ENCODE measurements at places on chromosomes 2 and 18.
A peak's percentile ranks its signal among the peaks of the same experiment; 100 is the strongest.

DNA sequence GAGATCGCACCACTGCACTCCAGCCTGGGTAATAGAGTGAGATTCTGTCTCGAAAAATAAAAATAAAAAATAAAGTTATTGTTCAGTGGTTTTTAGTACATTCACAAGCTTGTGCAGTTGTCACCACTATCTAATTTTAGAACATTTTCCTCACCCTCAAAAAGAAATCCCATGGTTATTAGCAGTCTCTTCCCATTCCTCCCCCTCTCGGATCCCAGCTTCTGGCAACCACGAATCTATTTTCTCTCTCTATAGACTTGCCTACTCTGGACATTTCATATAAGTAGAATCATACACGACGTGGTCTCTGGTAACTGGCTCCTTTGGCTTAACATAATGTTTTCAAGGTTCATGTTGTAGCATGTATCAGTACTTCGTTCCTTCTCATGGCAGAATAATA lies 38.6 kb downstream of the CABLES1 start:
- DNase-seq: peak; percentile 19

DNA sequence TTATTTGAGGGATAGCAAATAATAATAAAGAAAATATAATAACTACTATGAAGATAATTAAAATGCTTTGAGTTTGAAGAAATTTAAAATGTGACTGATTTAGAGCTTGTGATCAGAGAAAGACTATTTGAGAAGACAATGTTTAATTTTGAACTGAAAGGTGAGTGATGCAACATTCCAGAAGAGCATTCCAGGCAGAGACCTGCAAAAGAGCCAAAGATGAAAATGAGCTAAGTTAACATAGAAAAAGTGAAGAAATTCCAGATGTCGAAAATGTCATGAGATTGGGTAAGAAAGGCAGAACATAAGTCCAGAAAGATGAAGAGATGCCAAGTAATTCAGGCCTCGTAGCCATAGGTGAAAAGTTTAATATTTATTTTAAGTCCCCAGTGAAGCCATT lies 215.8 kb downstream of the FSIP2 start:
- DNase-seq: no peak

DNA sequence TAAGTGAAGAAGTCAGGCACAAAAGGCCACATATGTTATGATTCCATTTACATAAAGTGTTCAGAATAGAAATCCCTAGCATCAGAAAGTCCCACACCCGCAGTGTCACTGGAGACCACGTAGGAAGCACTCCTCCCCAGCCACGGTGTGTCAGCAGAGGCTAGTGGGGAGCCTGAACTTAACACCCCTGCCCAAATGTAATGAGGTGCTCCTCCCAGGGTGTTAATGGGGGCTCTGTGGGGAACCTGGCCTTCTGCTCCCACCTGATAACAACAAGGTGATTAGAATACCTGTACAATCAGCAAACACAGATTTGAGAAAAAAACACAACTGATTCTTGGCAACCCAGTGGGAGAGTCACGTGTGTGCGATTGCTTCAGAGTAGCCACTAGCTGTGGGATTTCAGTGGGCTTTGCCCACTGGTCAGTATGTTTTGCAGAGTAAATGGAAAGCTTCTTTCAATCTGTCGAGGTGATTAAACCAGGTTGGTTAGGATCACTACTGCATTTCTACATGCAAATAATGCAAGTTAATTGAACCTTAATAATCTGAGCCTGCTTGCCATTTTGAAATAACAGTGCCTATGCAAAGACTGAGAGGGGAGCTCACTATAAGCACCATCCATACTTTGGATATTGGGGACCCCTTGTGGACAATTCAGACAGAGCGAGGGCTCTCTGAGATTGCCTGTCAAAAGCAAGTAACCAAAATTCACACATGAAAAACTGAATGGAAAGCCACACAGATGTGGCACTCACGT lies 20.6 kb upstream of the ATRAID start:
- peak; percentile 64 for DNase-seq

DNA sequence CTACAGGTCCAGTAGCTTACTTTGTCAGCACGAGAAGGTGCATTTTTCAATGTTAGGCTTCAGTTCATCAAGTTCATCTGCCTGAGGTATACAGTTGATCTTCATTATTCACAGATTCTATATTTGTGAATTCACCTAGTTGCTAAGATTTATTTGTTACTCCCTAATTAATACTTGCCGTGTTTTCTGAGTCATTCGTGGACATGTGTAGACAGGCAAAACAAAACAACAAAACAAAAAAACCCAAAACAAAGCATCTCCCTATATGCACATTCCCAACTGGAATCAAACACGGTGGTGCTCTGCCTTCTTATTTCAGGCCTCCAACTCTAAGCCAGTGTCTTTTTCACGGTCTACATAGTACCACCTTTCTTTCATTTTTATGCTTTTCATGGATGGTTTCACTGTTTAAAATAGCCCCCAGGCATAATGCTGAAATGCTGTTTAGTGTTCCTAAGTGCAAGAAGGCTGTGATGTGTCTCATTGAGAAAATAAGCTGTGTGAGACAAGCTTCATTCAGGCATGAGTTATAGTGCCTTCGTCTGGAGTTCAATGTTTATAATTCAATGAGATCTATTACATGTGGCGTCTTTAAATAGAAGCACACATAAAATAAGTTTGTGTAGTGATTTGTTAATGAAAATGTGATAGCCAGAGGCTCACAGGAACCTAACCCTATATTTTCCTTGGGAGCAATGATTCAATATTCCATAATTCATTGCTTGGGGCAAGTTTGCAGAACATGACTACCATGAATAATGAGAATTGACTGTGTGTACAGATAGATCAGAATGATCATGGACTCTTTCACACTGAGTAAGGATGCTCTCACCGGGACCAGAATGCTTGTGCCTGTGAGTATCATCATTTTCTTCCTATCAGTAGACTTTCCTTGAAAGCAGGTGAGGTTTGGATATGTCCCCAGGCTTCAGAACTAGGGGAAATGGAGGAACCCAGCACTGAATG lies 24.6 kb downstream of the ITGB6 start:
- no peak for DNase-seq

DNA sequence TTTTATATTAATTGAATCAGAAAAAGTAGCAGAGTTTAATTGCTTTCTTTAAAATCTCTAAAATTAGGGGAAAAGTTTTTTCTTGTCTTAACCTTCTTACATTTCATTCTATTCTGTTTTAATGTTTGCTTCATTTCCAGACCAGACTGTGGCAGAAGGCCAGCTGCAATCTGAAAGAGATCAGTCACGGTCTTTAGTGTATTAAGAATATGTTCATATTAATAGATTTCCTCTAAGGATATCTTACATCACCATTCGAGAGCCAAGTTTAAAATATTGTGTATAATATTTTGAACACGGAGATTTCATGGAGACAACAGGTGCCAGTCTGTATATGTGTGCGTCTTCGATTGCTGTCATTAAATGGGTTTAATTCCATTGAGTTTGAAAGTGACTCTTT lies 230.9 kb upstream of the ZSWIM2 start:
- no peak for DNase-seq

DNA sequence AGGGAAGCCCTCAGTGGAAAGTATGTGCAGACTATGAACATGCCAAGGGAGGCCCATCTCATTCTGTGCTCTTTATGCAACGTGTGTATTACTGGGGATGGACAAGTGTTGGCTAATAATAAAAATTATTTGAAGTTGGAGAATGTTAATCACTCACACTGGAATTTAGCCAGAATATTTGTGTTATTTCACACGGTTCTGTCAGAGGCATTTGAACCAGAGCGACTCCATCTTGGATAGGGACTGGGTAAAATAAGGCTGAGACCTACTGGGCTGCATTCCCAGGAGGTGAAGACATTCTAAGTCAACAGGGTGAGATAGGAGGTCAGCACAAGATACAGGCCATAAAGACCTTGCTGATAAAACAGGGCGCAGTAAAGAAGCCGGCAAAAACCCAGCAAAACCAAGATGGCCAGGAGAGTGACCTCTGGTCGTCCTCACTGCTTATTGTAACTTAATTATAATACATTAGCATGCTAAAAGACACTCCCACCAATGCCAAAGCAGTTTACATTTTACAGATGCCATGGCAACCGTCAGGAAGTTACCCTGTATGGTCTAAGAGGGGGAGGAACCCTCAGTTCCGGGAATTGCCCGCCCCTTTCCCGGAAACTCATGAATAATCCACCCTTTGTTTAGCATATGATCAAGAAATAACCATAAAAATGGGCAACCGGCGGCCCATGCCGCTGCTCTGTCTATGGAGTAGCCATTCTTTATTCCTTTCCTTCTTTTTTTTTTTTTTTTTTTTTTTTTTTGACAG lies 2.6 kb upstream of the FZD5 start:
- peak; percentile 46 for DNase-seq

DNA sequence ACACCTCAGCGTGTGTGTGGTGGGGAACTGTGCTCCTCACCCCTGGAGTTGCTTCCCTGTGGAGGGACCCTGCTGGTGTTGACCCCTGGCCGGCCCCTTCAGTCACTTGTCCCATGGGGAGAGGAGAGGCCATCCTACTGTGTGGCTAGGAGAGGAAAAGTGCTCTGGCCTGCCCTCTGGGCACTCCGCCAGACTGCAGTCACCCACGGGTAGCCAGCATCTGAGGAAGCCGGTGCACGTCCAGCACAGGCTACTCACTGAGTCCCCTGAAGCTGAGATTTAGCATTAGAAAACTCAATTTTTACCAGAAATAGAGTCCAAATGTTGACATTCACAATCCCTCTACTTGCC lies 211.5 kb upstream of the RAB6C start:
- DNase-seq: no peak

- no peak for DNase-seq
Measured at GRCh38 chr18:54202851-54203250, 21.6 kb downstream of the MBD2 start.

DNA sequence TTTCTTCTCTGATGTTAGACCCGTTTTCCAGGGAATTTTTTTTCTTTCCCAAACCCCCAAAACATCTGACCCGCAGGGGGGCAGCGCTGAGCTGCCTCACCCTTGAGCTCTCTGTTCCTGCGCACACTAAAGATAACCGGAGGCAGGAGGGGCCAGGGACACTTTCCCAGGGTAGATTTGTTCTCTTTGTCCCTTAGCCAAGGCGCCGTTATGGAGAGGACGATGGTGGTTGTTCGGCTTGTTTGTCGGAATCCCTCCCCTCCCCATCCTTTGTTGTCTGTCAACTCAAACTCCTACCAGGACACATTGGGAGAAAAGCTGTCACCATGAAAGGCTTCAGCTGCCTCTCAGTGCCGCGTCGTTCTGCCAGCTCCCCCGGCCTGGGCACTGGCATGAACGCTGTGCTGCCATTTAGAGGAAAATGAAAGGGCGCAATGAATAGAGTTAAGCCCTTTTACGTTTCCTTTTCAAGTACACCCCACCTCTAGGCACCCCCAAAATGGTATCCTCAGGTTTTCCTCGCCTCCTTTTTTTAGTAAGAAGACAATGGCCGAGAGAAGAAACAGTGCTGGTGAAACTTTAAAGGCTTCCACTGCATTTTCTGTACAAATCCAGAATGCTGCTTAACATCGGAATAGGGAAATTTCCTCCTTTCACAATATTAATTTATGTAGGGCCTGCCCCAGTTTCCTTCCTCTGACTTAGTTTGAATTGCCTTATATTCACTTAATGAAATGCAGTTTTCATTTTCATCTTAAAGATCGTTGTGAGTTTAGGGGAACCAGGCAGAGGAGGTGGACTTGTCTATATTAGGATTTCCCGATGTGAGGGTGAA lies 62.1 kb downstream of the RND3 start:
- DNase-seq: no peak

GRCh38 chr18:69758458-69758857 lies 189.2 kb downstream of the CD226 start:
- peak; percentile 59 for DNase-seq

DNA sequence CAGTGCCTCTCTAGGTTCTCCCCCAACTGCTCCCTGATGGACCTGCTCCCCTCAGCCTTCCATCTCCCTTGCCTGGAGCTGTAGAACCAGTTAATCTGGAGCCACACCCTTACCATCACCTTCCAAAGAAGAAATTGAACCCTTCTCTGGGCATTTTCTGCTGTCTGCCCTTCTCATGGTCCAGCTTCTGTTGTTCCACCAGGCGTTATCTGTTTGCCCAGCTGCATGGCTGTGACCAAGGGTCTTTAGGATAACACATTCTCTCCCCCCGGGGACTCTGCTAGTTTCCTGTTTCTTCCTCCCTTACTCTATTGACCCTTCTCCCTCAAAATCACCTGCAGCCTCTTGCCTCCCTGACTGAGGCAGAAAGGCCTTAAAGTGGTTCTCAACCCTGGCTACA lies 3.2 kb upstream of the ANKRD53 start:
- no peak for DNase-seq

DNA sequence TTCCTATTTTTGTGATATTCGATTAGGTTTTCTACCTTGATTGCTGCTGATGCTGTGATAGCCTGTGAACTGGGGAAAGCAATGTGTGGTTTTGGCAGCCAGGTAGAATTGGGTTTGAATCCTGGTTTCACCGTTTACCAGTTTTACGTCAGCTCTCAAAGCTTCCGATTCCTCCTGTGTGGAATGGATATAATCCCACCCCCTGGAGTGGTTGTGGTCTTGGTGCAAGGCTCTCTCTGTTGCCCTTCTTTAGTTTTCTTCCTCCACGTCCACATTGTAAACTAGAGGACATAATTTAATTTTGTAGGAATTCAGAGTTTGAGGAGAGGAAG lies 45.0 kb downstream of the PHLPP1 start:
- DNase-seq: no peak

GRCh38 chr2:39326644-39327043 lies 82.9 kb upstream of the CDKL4 start:
- DNase-seq: no peak
